GM12892 (cell line): ENCODE measurements at places on chromosomes 2 and 18.

GRCh38 chr2:219575566-219576504 lies 3.7 kb downstream of the INHA start:
- DNase-seq = no peak

DNA sequence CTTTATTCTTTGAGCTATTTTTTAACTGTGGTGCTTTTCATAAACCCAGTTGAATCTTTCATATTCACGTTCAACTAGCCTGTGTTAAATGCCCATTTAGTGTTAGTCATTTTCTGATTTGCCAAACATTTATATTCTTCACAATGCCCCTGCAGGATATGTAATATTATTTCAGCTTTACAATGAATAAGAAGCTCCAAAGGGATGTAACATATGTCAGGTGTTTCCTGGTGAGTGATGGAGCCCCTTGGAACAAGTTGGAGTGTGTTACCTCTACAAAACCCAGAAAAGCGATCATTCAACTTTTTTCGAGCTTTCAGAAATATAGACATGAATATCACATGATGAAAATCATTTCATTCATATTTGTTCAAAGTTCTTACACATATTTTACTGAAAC lies 471.0 kb upstream of the CDH2 start:
- no peak for DNase-seq

- no peak for DNase-seq
Observed at GRCh38 chr2:180775711-180776110, 204.7 kb upstream of the UBE2E3 start.

- DNase-seq = no peak
Observed at GRCh38 chr18:23871410-23871809, 143.1 kb upstream of the TTC39C start.

GRCh38 chr2:233221378-233222063 lies 30.0 kb upstream of the ATG16L1 start:
- no peak for DNase-seq

DNA sequence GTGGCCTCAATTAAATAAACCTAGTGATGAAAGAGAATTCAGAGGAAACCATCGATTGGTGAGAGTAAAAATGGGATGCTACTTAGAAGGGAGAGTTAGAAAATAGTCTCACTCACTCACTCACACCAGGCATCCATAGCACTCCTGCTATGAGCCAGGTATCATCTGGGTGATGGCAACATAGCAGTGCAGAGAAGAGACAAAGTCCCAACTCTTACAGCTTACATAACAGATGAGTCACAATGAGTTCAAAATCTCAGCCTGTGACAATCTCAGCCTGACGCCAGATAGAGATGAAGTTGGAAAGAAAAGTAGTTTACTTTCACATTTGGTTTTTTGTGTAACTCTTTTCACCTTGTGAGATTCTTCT lies 55.4 kb upstream of the THOC1 start:
- no peak for DNase-seq

- DNase-seq = no peak
Observed at GRCh38 chr2:40450066-40450795, 1.7 kb downstream of the SLC8A1 start.

GRCh38 chr2:110773401-110773921 lies 41.1 kb downstream of the ACOXL start:
- no peak for DNase-seq

DNA sequence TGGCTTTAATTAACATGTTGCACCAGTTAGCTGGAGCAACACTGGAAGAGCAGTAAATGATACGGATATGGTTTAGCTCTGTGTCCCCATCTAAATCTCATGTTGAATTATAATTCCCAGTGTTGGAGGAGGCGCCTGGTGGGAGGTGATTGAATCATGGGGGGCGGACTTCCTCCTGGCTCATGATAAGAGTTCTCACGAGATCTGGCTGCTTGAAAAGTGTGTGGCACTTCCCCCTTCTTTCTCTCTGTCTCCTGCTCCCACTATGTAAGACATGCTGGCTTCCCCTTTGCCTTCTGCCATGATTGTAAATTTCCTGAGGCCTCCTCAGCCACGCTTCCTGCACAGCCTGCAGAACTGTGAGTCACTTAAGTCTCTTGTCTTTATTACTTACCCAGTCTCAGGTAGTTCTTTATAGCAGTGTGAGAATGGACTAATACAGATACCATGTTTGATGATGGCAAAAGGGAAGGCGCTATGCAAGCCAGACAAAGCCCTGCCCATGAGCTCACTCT lies 963.6 kb downstream of the SOCS6 start:
- no peak for DNase-seq

GRCh38 chr2:43110442-43110871 lies 115.9 kb downstream of the ZFP36L2 start:
- no peak for DNase-seq

GRCh38 chr2:12057436-12058166 lies 311.2 kb downstream of the LPIN1 start:
- no peak for DNase-seq

- DNase-seq = no peak
Observed at GRCh38 chr18:45122506-45122905, 441.8 kb downstream of the SETBP1 start.

GRCh38 chr2:118059919-118060478 lies 28.3 kb upstream of the INSIG2 start:
- no peak for DNase-seq

DNA sequence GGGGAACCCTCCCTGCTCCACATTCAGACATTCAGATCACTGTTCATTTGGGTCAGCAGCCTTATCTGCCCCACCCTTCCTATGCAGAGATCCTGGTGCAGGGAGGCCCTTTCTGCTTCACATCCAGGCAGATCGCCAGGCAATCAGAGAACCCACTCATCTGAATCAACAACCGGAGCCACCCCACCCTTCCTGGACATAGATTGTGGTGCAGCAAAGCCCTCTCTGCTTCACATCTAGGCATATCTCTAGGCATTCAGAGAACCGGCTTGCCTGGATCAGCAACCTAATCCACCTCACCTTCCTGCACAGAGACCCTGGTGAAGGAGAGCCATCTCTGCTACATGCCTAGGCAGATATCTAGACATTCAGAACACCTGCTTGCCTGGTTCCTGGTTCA lies 184.5 kb upstream of the CNTNAP5 start:
- DNase-seq = no peak

DNA sequence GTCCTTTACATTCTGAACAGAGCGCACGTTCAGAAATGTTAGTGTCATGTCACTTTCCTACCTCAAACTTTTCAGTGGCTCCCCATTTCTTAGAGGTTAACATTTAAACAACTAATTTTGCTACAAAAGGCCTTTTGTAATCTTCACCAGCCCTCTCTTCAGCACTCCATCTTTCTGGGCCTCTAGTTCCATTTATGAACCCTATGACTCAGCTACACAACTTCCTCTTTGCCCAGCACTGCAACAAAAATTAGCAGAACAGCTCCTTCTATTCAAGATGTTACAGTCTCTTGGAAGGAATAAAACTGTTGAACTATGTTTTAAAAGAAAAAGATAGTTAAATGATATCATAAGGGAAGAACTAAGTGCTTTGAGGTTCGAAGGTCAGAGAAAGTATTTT lies 139.9 kb downstream of the VWC2L start:
- DNase-seq = no peak

DNA sequence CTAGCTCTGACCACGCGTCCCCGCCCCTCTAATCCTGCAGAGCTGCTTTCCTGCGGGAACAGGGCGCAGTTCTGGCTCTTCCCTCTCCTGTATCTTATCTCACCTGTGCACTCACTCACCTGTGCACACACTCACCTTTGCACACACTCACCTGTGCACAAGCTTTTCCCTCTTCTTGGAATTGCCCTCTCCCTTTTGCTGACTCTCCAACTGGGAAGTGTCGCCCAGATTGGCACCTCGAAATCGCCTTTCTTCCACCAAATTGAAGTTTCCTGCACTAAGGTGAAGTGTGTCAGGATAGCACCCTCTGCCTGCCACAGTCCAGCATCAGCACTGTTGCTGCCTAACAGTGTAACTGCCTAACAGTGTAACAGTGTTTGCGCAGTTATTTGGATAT lies 566 bp upstream of the CMPK2 start:
- no peak for DNase-seq

DNA sequence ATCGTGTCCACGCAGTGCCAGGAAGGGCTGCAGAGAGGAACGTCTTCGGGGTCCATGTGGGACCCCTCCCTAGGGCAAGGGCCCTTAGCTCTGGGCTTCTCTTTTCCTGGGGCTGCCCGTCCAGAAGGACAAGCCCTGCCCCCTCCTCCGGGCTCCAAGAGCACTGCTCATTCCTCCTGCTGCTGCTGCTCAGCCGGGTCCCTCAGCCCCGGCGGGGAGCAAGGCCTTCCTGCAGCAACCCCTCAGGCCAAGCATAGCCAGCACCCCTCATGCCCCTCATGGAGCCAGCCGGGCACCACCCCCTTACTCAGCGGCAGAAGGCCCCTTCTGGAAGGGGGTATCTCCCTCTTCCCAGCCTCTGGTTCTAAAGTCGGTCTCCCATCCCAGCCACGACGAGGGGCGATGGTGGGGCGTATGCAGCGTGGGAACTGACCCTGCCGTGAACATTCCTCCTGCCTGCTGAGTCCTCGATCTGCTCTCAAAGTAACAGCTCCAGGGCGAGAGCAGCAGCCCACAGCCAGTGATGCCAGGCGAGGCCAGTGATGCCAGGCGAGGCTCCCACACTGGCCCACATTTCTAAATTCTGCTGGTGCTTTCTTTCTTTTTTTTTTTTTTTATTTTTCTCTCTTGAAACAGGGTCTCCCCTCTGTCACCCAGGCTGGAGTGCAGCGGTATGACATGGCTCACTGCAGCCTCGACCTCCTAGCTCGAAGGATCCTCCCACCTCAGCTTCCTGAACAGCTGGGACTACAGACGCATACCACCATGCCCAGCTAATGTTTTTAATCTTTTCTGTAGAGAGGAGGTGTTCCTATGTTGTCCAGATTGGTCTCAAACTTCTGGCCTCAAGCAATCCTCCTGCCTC lies 99.7 kb downstream of the HDAC4 start:
- no peak for DNase-seq

GRCh38 chr2:203484266-203485112 lies 50.6 kb downstream of the RAPH1 start:
- no peak for DNase-seq

GRCh38 chr2:130896813-130897212 lies 60.1 kb downstream of the ARHGEF4 start:
- DNase-seq = no peak

DNA sequence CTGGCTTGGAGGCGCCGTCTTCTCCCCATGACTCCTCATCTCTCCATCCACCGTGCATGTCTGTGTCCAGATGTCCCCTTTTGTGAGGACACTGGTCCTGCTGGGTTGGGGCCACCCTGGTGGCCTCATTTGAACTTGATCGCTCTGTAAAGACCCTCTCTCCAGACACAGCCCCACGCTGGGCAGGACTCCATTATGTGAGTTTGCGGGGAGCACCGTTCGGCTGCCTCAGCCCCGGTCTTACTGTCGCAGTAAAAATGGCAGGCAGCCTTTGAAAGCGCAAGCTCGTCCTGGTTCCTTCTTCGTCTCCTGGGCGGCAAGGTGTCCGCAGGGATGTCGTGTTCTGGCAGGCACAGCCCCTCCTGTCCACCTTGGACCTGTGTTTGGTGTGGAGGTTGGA lies 17.7 kb downstream of the NFATC1 start:
- no peak for DNase-seq

- no peak for DNase-seq
Observed at GRCh38 chr2:120546048-120546864, 189.4 kb upstream of the GLI2 start.

DNA sequence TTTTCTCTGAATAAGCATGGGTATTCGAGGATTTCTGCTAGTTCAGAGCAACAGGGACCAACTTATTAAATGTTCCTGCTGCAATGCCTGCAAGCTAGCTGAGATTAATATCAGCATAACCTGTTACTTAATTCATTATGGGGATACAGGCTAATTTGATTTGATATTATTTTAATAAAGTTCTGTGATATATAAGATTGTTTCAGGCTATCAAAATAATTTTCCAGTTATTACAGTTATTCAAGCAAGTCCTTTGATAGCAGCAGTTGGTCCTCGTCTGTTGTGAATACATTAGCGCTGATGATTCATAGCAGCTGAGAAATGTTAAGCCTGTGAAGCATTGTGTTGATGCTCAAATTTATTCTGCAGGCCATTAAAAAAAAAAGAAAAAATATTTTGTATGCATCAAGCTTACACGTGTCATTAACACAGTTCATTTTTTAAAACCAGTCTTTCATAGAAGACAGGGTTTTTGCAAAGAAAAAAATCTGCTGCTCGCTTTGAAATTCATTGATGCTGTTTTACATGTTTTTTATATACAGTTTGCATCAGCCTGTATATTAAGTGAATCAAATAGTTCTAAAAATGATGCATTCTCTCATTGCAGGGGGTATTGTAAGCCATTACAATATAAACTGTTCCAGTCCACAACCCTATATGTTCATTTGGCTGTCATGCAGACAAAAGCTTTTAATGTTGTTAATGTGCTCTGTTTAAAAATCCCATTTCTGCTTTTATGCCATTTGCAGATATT lies 482.5 kb downstream of the BCL11A start:
- DNase-seq = no peak

DNA sequence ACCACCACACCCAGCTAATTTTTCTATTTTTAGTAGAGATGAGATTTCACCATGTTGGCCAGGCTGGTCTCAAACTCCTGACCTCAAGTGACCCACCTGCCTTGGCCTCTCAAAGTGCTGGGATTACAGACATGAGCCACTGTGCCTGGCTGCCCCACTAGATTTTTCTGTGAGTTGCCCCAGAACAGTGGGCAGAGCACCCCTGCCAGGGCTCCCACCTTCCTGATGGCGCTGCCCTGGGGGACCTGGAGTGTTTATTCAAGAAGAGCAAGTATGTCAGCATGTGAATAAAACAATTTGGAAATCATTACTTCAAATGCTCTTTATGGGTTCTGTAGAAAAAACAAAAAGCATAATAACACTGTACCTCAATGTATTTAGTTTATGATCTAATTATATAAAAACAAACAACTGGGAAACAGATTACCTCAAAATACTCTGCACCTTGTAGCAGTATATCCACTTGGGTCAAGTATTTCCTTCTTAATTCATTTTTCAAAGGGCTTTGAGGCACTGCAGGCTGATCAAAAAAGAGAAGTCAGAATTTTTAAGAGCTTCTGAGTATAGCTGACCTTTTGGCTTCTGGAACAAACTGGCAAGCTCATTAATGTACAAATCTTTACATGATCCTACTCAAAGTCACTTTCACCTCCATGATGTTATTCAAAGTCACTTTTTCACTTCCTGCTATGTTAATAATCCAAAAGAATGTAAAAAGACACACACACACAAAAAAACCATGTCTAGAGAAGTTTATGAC lies 8.9 kb downstream of the HJURP start:
- DNase-seq = no peak

GRCh38 chr2:226754821-226755604 lies 44.6 kb downstream of the IRS1 start:
- no peak for DNase-seq
